Frontal cortex (tissue), 4 donors: ENCODE measurements at places on chromosomes 1 and 21.

DNA sequence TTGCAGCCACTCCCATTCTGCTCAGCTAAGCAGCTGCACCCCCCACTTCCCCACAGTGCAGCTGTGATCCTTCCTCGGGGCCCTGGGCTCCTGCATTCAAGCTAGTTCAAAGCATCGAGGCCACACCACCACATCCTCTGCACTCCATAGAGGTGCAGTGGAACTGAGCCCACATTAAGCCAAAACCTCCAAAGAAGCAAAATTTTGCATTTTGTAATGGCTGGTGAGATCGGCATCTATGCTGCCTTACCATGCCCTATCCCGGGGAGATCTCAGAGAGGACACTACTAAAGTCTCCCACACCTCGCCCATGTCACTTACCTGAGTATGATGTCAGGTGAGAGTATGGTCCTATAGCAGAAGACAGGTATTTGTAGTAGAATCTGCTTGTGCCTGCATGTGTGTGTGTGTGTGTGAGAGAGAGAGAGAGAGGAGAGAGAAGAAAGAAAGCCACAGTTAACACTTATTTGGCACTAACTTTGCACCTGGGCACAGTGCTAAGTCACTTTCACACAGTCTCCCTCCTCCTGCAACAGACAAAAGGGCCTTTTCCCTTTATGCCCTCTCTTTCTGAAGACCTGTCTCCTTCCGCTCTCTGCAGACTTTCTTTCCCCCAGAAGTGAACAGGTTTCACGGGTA is 89.8 kb downstream of the KIF14 start:
- DNase-seq: no peak

DNA sequence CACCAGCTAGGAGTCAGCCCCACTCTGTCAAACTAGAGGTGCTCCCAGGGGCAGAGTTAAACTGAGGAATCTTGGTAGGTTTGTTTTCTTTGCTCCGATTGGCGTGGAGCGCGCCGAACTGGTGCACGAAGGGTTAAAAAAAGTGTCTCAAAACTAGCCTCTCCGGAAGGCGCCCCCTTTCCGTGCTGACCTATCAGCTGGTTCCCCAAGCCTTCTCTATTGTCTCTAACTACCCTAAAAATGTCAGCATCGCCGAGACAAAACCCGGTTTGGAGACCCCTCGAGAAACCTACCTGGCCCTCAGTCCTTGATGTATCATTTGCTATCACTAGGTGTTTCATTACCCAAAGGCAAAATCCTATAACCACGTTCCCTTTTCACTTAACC is 2.2 kb downstream of the TGFB2 start:
- DNase-seq: no peak

DNA sequence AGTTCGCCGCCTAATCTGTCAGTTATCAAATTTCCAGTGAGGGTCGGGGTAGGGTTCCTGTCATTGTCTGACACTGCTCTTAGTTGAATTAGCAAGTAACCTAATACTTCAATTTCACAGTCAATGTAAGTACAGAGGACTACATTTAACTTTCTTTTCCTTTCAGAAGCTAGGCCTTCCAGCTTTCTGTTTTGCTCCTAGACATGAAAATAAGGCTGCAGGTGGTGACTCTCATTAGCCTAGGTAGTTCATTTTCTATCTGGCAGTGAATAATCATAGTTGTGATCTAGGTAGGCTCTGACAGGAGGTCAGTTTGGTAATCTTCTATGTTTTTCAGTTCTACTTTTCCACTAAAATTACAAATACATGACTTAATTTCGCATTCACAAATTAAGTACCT is 783.1 kb downstream of the MRPL39 start:
- no peak for DNase-seq

- DNase-seq: no peak
These were observed 159.1 kb upstream of the C8B start for GRCh38 chr1:57124768-57125446.

DNA sequence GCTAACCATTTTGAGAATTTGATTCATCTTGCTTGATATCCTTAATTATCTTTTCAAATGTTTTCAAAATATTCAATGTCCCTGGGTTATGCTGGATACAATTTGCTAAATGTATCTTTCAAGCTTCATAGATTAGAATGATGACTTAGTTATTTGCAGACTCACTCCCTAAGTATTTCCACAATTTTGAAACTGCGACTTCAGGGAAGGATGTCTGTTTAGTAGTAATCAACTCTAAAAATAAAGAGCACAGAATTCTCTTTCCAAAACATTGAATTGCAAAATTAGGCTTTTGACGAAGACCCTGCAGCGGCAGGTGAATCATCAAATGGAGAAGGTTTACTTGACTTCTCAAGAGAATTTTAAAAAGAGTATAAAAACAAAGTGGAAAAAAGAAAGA is 14.2 kb downstream of the RGS1 start:
- no peak for DNase-seq

GRCh38 chr1:231596337-231596791 is 30.2 kb upstream of the DISC1 start:
- no peak for DNase-seq

GRCh38 chr1:186678155-186678554 is 2.1 kb downstream of the PTGS2 start:
- no peak for DNase-seq

GRCh38 chr1:207009945-207010344 is 22.6 kb downstream of the C1orf116 start:
- no peak for DNase-seq
